Activated CD4-positive, CD25-positive, alpha-beta regulatory T cell (primary cell): ENCODE measurements at places on chromosomes 1 and 21.

- DNase-seq: no peak
Observed at GRCh38 chr1:195045072-195045471, 1563.2 kb downstream of the KCNT2 start.

DNA sequence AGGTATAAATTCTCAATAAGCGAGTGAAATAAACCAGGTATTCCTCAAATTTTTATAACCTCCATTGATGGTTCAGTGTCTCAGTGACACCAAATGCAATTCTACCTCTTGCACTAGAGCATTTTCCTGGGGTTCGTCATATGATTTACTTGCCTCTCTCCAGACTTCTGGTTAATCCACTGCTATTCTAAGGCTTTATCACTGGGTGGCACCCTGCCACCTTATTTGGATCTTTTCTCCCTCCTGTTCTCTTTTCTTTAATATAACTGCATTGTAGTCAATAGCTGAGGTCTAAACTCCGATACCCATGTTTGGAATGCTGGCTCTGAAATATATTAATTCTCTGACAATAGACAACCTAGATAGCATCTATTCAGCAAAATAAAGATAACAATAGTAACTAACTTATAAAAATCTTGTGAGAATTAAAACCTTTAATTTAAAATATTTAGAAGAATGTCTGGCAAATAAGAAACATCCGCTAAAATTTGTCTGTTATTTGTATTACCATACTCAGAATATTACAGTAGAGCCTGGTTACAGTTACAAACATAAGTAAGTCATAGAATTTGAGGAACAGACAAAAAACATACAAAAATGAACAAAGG is 436.4 kb downstream of the PLA2G4A start:
- no peak for DNase-seq

DNA sequence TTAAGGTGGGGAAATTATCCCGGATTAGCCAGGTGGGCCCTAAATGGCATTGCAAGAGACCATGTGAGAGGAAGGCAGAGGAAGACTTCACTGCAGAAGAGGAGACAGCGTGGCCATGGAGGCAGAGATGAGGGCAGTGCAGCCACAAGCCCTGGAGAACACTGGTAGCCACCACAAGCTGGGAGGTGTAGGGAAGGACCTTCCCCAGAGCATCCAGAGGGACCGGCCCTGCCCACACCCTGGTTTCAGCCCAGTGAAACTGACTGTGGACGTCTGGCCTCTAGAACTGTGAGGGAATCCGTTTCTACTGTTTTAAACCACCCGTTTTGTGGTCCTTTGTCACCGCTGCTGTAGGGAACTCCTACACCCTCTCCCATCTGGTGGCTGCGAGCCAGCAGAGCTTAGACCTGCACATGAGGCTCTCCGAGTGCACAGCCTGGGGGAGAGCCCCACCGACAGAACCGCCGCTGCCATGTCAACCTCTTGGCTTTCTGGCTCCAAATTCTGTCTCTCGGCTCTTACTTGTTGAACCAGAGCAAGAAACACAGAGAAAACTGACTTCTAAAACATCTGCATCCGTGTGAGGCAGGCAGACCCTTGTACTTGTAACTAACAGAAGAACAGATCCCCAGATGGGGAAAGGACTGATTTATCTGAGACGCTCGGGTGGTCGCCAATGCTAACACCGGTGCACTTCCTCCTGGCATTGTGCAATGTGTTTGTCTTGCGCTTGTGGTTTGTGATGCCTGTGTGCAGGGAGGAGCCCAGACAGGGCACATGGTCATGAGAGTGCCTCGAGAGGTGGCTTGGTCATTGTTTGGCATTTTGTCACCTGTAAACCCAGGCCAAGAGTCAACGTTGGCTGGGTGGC is 90.8 kb upstream of the TMPRSS2 start:
- no peak for DNase-seq

DNA sequence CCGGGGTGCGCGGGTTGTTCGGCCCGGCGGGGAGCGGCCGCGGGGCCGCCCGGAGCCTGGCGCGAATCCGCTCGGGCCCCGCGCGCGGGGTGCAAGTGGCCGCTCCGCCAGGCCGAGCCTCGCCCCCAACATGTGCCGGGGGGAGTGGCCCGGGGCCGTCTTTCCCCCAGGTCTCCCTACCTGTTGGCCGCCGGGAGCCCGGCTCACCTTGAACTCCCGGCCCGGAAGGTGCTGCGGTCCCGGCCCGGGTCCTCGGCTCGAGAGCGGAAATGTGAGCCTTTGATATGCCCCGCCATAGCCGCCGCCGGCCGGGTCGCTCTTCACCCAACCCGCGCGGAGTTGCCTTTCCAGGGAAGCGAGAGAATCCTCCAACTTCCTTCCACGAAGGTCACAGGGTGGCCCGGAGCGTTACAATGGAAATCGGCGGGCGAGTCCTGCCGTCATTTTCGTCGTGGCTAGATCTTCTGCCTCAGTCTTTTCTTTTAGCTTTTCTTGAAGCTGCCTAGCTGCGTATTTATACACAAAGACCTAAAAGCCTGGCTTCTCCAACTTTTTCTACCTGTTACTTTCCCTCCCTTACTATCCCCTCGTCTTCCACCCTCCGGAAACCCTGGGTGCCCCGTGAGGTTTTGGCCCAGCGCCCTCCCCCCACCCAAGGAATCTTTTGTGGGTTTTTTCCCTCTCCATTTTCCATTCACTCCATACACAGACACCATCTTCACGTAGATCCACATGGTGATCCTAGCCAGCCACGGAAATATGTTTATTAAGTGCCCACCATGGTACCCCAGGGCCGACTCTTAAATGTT is 867 bp downstream of the PTGFRN start:
- DNase-seq: no peak

DNA sequence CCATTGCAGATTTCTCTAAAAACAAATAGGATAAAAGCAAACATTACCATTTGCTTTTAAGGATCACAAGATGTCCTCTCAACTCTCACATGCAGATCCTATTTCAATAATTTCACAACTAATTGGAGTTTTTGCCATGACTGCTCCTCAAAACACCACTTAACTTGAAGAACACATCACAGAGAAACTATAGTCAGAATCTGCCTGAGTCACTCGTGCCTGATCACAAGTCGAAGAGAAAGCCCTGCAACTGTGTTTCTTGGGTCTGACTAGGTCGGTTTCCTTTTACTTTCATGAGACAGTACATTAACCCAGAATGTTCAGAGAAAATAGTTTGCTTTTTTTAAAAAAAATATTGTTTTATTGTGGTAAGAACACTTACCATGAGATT is 46.3 kb upstream of the SMYD2 start:
- DNase-seq: no peak

GRCh38 chr1:227797144-227797543 is 18.3 kb upstream of the PRSS38 start:
- no peak for DNase-seq

GRCh38 chr1:244876228-244876910 is 12.0 kb upstream of the HNRNPU start:
- no peak for DNase-seq

- no peak for DNase-seq
Observed at GRCh38 chr21:35346697-35347096, 297.6 kb upstream of the RUNX1 start.

- no peak for DNase-seq
Observed at GRCh38 chr1:76799700-76800099, 67.6 kb upstream of the ST6GALNAC5 start.

DNA sequence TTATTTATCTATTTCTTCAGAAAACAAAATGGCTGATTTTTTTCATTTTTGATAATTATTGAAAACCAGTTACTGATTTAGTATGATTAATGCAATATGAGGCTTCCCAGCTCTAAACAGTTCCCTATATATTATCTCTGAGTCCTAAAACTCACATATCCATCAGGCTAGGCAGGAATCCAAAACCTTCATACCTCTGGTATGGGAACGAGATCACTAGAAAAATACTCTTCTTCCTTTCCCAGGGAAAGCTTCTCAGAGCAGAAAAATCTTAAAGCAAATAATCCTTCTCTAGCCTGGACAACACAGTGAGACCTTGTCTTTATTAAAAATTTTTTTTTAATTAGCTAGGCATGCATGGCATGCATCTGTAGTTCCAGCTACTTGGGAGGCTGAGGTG is 42.5 kb downstream of the KDM5B start:
- no peak for DNase-seq

- no peak for DNase-seq
Observed at GRCh38 chr1:173682184-173682583, 12.5 kb upstream of the ANKRD45 start.

- DNase-seq: no peak
Observed at GRCh38 chr1:59438058-59438560, 141.2 kb downstream of the FGGY start.

GRCh38 chr1:11707621-11708276 is 16.2 kb downstream of the DRAXIN start:
- DNase-seq: no peak

DNA sequence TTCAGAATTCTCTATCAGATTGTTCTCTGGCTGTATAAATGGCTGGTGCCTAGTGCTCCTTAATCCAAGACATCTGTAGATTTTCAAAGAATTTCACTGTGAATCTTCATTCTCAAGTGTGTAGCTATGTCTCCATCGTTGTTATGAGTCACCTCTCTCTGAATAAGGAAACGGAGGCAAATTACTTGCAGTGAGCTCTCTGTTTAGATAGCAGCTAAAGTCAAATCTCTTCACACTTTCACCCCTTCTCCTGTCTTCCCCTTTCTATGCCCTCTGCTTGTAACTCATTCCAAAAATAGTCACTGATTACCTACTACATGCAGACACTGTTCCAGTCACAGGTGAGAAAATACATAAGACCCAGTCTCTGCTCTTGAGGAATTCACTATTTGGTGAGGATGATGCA is 39.7 kb downstream of the CHML start:
- DNase-seq: no peak

GRCh38 chr1:3283849-3284248 is 170.6 kb upstream of the ARHGEF16 start:
- DNase-seq: no peak

DNA sequence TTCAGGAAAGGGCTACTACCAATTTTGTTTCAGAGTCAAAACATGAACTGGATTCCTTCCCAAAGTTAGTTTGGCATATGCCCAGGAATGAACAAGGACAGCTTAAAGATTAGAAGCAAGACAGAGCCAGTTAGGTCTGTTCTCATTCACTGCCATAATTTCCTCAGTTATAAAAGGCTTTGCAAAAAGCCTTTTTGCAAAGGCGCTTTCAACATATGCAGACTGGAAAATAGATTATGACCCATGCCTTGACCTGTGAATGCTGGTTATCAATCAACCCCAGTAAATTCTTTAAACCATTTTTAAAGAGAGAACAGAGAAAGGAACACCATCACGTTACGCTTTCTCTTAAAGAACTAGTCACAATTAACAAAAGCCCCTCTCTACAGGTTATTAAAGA is 1.7 kb upstream of the FRRS1 start:
- DNase-seq: no peak
